HL-60 (cell line): ENCODE measurements at places on chromosomes 4 and X.

DNA sequence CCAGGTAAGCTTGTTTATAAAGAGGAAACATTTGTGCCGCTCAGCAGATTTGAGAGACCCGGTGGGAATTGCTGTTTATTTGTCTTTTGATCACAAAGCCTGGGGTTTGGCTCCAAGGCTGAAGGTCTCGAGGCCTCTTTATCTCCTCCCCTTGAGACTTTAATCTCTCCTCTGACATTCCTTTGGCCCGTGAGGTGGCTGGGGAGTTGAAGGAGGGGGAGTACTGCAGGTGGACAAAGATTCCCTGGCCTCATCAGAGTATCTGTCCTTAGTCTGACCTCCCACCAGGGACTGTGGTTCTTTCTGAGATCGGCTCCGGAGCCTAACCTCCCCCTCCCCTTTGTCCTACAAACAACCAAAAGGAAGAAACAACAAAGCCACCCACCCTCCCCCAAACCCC lies 216.5 kb downstream of the MID1IP1 start:
- no peak for DNase-seq

DNA sequence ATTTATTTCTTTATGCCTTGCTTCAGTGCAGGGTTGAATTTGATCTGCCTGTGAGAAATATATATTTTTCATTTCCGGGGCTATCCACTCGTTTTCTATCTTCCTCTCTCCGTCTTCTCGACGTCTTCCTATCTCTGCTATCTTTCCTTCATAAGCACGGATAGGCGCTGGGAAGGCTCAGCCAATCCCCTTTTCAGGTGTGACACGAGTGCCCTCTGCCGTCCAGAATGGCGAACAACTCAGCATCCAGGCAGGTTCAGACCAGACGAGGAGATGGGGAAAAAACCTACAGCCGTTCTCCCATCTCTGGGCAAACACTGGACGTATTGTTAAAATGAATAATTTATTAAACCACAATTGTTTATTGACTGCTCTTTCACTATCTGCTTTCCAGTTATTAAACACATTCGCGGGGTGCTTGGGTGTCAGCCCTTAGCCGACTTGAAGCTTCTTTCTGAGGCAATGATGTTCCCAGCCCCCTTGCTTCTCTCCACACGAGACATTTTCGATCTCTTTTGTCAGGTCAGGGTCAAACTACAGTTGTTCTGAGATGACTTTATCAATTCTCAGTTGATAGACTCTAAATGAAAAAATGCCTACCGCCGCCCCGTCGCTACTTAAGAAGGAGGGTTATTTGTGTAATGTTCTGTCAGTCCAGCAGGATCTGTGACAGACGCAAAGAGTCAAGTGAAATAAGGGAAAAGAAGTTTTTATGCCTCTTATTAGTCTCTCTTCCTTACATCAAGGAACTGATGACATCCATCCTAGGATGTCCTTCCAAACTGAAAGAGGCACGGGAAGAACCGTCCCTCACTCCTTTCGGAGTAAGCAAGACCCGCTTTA lies 96.3 kb upstream of the NOCT start:
- no peak for DNase-seq

DNA sequence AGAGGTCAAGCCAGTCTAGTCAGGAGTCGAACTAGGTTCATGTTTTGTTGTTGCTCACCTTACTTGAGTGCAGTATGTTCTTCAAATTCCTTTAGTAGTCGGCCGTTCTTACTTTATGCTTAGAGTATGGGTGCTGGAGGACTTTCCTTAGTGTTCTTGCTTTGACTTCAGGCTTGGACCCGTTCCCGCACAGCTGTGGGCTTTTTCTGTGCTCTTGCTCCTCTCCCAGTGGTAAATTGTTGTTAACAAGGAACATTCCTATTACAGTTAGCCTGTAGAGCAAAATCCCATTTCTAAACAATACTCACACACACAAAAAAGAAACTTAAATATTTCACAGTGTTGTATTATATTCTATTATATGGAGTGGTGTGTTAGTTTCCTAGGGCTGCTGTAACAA lies 113.5 kb downstream of the RAP1GDS1 start:
- DNase-seq: no peak

DNA sequence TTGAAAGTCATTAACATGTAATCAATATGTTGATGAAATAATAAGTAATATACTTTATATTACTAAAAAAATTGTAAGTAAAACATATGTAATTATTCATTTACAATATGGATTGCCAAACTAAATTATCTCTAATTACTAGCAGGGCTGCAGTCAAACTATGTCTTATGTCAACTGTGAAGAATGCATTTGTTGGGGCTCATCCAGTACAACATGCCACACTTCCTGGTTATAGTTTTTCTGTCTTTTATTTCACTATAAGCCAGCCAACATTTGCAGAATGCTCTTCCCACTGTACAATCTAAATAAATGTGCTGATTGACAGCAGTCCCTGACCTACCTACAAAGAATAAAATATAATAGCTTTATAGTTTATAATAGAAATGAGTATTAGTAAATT lies 975.4 kb upstream of the NDST4 start:
- DNase-seq: no peak

DNA sequence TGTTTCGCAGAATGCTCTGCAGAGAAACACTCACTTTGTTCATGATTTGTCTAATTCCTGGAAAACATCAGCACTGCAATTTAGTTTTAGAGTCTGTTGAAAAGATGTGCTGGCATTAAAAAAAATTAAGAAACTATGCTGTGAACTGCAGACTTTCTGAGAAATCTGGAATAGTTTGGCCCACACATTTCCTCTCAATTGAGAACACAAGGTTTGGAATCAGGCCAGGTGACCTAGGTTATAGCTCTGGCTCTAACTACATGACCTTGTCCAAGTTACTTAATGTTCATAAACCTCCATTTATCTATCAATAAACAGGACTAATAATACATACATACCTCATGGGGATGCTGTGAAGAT lies 61.4 kb upstream of the ENPEP start:
- DNase-seq: no peak

DNA sequence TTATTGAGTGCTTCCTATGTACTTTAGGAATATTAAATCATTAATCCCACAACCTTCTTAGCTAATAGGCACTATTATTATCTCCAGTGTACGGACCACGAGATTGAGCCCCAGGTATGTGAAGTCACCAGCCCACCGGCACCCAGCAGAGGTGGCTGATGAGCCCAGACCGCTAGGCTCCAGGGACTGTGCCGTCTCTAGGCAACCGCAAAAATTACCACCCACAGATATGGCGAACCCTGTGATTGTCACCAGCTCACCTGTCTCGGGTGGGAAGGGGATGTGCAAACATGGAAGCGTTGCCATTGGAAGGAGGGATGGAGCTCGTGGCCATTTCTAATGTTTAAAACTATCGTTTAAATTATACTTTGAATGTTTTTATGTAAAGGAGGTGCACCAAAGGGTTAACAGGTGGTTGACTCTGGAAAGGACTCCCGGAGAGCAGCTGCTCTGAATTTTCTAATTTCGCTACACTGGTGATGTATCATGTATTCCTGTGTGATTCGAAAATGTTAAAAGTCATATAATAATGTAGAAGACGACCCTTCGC lies 21.0 kb upstream of the JAKMIP1 start:
- no peak for DNase-seq

GRCh38 chrX:1657367-1658070 lies 42.7 kb downstream of the ASMT start:
- DNase-seq: peak; percentile 64

DNA sequence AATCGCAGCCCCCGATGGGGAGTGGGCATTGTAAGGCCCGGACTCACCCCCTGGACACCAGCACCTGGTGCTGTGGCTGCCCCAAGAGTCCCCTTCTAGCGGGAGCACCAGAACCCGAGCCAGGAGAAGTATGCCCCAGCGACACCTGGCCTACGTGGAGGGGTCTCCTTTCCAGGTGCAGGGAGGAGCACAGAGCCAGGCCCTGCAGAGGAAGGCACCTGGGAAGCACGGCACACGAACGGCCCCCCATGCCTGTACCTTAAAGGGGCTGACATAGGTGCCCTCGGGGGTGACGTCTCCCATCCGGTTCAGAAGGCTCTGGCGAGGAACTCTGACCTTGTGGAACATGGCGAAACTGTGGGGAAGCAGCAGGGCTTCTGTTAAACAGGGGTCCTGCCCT lies 41.2 kb downstream of the ACOX3 start:
- DNase-seq: no peak

DNA sequence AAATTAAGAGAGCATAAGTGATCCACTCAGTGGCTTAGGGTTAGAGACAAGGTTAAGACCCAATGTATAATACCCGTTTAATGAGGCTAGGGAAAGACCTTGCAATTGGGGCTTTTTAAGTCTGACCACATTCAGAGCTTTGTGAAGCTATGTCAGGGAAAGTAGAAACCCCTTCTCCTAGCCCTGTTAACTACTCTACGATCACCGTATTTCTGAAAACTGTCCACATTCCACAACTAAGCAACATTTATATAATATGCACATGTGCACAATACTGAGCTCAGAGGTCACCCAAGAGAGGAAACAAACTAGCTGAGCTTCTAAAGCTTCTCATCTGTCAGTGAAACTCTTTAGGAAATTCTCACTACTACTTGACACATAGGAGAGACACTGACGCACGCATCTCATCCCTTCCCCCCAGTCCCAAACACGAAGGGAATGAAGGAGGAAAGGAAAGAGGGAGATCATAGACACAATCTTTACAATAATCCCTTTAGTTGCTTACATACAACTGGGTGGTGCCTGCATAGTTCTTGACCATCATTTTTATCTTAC lies 56.2 kb downstream of the METTL14 start:
- no peak for DNase-seq

DNA sequence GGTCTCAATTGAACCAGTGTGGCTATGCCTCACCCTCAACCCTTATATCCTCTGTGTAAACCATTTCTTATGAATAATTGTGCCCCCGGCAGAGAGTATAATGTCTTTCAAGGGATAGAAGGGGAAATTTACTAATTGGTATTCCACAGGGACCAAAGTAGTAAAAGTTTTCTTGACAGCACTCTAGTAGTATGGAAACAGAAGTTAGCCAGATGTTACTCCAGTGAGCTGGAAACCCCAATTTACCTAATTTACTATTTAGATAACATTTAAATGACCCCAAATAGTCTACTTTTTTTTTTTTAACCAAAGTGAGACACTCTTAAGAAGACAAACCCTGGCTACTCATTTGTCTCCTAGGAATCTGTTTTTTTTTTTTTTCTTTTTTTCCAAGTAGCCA lies 32.3 kb downstream of the DTHD1 start:
- DNase-seq: no peak

- DNase-seq: no peak
These were observed 633.4 kb downstream of the CENPC start for GRCh38 chr4:66911880-66912279.

DNA sequence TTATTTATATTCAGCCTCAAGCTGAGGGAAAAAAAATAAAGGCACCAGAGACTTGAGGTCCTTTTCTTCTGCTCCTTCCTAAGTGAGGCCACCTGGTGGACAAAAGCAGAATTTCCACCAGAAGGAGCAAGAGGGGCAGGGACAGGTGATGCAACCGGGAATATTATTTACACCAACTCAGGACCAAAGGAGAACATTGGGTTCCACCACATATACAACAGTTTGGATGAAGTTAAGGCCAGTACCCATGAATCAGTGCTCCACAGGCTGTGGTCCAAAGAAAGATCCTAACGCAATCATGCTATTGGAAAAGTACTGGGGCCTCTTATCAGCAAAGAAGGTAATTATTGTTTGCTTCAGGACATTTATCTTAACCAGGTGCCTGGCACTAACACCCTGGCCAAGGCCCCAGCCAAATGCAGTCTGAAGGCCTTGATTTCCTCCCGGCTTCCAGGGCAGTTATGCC lies 57.4 kb downstream of the TSC22D3 start:
- DNase-seq: peak; percentile 69

DNA sequence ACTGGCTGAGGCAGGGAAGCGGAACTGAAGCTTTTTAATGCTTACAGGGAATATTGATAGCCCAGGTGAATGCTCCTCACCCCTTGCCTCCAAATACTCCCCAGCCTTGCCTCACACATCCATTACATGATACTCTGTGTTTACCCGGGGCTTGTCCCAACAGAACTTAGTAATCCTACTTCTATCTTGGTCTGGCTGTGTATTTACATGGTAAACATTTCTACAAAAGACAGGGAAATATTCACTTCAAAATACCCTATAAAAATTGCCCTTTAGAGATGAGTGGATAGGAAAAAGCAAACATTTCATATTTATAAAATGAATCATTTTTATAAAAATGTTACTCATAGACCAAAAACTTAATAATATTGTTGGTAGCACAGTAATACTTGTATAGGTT lies 120.1 kb downstream of the NHS start:
- DNase-seq: no peak

DNA sequence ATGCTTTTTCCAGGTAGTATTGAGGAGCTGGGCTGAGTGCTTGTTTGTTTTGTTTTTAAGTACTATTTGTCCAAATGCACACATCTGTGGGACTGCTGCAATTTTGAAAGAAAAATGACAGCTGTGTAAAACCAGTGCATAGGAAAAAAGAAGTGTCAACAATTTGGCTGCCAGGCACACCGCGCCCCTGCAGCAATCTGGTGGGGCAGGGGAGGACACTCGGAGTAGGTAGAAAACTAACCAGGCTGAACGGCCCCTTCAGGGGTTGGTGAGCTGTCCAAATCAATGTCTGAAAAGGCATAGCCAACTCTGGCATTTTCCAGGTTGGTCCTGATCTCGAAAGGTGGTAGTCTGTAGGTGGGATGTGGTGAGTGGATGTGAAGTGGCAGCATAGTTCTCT lies 1.1 kb downstream of the LDOC1 start:
- DNase-seq: no peak

- DNase-seq: no peak
These were observed 368.7 kb downstream of the BCOR start for GRCh38 chrX:39728852-39729598.

GRCh38 chr4:23322732-23323131 lies 567.1 kb downstream of the PPARGC1A start:
- no peak for DNase-seq

DNA sequence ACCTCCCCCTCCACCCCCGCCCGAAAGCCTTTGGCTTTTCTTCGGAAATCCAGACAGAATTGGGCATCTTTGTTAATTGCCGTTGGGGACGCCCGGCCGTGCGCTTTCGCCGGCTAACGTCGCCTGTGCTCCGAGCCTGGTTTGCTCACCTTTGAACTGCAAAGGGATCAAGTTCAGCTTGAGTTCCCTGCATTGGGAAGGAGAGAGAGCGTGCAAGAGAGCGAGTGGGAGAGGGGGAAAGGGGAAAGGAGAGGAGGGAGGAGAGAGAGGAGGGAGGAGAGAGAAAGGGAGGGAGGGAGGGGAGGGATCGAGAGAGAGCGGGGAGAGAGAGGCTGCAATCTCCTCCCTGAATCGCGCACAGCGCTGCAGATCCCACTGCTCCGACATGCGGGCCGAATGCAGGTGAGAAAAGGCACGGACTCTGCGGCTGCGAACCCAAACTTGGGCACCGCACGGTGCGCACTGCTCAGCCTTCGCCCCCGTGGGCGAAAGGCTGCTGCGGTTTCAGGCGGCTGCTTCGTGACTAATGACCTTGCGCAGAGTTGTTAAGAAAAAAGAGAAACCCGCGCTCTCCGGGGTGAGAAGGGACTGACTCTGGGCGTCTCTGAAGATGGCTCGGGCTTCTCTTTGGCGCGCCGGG lies at the start of gene PCDH7:
Gene PCDH7 (plus strand): TSS at position 349 of the 640 bp plus-strand sequence. CDS start 1,054 bp downstream, outside the sequence.
- DNase-seq: no peak

- DNase-seq: no peak
These were observed 208.5 kb upstream of the CASK start for GRCh38 chrX:42131856-42132255.
